Naive thymus-derived CD8-positive, alpha-beta T cell (primary cell): ENCODE measurements at places on chromosomes 1 and 21.
A peak's percentile ranks its signal among the peaks of the same experiment; 100 is the strongest.

GRCh38 chr1:113868387-113869083 lies 3.0 kb downstream of the PTPN22 start:
- DNase-seq: no peak

- no peak for DNase-seq
Observed at GRCh38 chr1:154802336-154802969, 67.6 kb downstream of the KCNN3 start.

- DNase-seq: no peak
Observed at GRCh38 chr1:175417316-175417715, 224.7 kb upstream of the KIAA0040 start.

DNA sequence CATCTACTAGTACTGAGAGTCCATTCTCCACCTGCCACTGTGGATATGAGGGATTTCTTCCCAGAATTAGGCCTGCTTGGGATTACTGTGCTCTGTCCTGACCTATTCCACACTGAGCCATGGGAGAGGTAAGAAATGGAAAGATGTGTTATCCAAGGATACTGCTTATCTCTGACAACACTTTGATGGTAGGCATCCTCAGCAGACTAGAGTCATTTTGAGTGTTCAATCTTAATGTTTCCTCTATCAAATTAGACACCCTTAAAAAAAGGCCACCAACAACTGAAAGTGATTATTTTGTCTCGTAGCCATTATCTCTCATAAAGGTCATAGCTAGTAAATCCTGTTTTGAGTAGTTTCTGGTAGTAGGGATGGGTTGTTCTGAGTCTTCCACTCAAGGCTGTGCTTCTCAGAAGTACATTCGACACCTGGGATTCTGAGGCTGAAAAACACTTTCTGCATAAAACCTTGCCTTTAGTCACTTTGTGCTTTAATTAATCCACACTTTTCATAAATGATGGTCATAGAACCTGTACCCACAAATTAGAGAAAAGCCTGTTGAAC lies 8.8 kb downstream of the ATPAF1 start:
- DNase-seq: no peak

DNA sequence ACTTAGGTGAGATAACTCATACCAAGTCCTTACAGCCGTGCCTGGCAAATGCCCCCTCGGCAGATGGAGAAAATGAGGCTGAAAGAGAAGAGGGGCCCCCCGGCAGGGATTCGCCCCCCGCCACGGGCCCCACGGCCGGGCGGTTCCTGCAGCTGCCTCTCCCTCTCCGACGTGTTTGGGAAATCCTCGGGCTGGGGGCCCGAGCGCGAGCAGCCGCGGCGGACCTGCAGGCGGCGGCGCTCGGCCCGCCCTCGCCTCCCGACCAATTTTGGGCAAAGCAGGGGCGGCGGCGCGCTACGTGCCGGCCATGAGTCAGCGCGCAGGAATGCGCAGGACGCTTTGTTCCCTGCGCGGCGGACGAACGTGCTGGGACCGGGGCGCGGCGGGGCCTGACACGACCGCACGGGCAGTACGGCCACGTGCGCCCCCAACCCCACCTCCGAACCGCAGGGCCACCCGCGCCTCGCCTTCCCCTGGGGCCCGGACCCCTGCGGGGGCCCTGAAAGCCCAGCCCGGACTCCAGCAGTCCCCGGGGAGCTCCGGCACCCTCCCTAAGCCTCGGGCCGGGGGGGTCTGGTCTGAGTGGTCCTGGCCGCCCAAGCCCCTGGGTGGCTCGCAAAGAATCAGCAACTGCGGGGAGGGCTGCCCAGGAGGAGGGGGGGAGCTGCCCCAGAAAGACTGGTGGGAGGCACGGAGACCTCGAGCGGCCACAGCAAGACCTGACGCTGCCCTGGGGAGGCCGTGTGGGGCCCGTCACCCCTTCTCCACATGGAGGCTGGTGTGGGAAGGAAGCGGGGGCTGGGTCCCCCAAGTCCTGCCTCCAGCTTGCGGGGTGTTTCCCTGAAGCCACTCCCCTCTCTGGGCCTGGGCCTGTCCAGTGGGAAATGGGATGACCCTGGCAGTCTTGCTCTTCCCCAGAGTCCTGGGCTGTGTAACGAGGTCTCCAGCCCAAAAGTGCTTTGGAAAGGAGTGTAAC lies 11.9 kb upstream of the EDN2 start:
- DNase-seq: no peak

DNA sequence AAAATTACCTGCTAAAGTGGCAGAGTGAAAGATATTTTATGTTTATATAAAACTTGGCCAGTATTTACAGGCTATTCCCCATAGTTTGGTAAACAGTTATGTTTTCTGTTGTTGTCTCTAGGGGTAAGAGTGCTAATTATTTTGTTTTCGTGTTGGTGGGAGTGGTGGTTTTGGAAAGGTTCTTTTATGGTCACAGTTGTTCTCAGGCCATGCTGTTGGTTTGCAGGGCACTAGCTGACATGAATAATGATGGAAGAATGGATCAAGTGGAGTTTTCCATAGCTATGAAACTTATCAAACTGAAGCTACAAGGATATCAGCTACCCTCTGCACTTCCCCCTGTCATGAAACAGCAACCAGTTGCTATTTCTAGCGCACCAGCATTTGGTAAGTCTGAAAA lies 92.5 kb downstream of the ITSN1 start:
- DNase-seq: no peak

GRCh38 chr1:50976890-50977574 lies 7.0 kb downstream of the CDKN2C start:
- peak; percentile 17 for DNase-seq

DNA sequence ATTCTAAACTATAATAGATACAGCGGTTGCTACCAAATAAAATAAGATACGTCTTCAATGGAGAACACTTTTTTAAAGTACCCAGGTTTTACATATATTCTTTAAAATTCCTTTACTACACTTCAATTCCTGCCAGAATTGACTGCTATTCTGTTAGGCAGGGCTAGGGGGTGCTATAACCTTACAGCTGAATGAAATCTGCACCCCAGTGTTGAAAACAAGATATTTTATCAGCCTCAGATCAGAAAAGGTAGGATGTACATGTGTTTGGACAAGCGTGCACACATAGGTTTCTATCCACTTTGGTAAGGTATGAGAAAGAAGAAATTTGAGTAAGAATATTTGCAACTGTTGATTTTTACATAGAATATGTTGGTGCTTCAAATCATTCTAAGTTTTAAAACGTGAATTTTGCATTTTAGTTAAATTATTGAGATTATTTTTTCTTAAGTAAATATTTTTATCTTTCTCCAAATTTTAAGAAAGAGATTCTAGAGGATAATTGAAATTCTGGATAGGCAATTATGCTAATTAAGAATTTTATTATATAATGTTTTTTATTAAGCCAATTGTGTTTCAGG lies 490.8 kb upstream of the ADGRL4 start:
- no peak for DNase-seq

- no peak for DNase-seq
Observed at GRCh38 chr1:150173141-150173585, 23.4 kb downstream of the PLEKHO1 start.

GRCh38 chr1:181458419-181458818 lies 24.9 kb upstream of the CACNA1E start:
- DNase-seq: no peak

DNA sequence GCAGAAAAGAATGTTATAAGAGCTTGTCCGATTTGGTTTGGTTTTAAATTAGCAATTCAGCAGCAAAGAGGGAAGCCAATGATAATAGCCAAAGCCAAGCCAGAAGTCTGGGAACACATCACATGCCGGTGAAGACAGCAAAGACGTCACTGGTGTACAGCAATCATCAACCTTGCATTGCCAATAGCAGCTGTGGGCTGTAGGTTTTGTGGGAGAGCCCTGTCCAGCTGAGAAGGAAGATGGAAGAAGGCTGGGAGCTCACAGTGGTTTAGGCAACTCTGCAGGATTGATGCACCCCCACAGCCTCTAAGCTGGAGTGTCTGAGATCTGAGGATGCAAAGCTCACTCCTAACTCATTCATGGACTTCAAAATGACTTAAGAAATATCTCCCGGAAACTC lies 338.7 kb downstream of the SIPA1L2 start:
- DNase-seq: no peak

DNA sequence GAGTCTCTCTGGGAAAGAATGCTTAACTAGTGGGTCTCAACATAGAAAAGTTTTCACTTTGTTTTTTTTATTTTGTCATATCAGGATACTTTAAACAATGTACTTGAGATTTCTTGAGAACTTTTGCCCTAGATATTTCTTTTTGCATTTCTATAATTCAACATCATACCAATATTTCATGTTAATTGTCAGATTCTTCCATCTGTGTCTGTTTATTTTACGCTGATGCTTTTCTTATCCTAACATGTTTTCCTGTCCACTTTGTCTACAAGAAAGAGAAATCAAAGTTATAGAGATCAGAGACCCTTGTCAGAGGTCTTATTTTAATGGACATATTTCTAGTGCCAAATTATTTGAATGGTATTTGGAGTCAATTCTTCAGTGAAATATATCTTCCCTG lies 95.5 kb upstream of the B3GALT2 start:
- DNase-seq: no peak

GRCh38 chr21:23887725-23888306 lies 1719.5 kb downstream of the MRPL39 start:
- DNase-seq: peak; percentile 10
